Lower lobe of right lung (tissue), 2 donors: ENCODE measurements at places on chromosomes 4 and X. TPM values are rescaled to one million over a fixed set of nuclear protein-coding genes. Genes with fewer than 3 reads are reported as not detected.

ERAS gene
- not detected for total RNA-seq

PABPC1L2B gene
- total RNA-seq, result not detected

WDR17 gene
- 5.6 TPM for total RNA-seq

SYTL4 gene
- total RNA-seq, result 15.3 TPM

EXOC1 gene
- 35.9 TPM for total RNA-seq

MAGEA9B gene
- not detected for total RNA-seq

GJB1 gene
- total RNA-seq, result 1.7 TPM

NCAPG gene
- total RNA-seq, result 2.2 TPM

F9 gene
- not detected for total RNA-seq

- DNase-seq, result no peak
- H3K27me3 ChIP-seq, result no peaks in the 10 kb centered on the region
- no peak overlapping the region for H3K4me3 ChIP-seq
These were observed 62.5 kb upstream of the TMEM164 start for GRCh38 chrX:109940411-109940810.

DNA sequence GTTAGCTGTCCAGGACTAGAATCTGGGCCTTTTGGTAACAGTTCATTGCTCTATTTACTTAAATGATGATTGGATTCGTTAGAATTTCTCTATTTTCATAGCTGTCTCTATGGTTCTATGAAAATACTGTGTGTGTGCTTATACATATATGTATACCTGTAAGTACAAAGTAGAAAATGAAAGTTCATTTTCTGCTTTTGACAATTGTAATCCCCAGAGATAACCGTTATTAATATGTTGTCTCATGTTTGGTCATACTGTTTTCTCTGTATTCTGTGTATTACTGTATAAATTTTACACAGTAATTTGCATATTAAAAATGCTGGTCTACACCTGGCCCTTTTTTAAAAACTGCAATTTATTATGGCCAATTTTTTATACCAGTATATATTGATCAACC, 55.4 kb downstream of the CLCN3 start:
- DNase-seq, result no peak
- no peak overlapping the region for H3K27ac ChIP-seq
- H3K4me1 ChIP-seq, result no peaks in the 10 kb centered on the region
- no peaks in the 10 kb centered on the region for H3K36me3 ChIP-seq
- H3K27me3 ChIP-seq, result no peaks in the 10 kb centered on the region

GRCh38 chr4:29770627-29771026, 949.5 kb upstream of the PCDH7 start:
- no peaks in the 10 kb centered on the region for H3K36me3 ChIP-seq
- no peaks in the 10 kb centered on the region for H3K4me1 ChIP-seq
- no peak overlapping the region for H3K4me3 ChIP-seq
- DNase-seq, result no peak
- no peaks in the 10 kb centered on the region for H3K27me3 ChIP-seq
- H3K27ac ChIP-seq, result no peak overlapping the region

- H3K4me3 ChIP-seq, result no peak overlapping the region
- no peaks in the 10 kb centered on the region for H3K27me3 ChIP-seq
- no peaks in the 10 kb centered on the region for H3K4me1 ChIP-seq
- H3K27ac ChIP-seq, result no peak overlapping the region
These were observed 52.0 kb upstream of the WDR17 start for GRCh38 chr4:176013476-176014247.

- H3K4me1 ChIP-seq, result no peaks in the 10 kb centered on the region
- H3K27me3 ChIP-seq, result no peaks in the 10 kb centered on the region
- no peak for DNase-seq
- no peak overlapping the region for H3K4me3 ChIP-seq
These were observed 15.5 kb downstream of the CCNQ start for GRCh38 chrX:153583433-153583832.

DNA sequence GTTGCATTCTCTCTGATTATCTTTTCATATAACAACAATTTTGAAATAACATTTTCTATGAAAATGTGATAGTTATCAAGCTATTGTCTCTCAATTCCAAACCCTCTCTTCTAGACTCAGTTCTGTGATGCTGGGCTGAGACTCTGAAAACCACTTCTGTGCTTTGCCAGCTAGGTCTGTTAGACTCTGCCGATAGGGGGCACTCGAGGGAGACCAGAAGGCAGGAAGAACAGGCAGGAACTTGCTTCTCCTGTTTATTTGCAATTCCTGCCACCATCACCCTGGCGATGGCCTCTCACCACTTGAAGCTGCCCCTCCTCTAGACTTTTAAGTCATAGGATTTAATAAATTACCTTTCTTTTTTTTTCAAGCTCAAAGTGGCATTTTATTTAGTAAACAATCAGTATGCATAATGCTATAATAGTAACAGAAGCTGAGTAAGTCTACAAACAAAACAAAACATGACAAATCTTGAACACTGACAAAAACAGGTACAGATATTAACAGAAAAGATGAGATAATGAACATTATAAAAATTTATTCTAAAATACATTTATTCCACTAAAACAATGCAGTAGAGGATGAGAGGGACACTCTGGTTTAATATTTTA, 49.7 kb downstream of the RASL11B start:
- H3K27me3 ChIP-seq, result no peaks in the 10 kb centered on the region
- DNase-seq, result peak; percentile 75
- H3K27ac ChIP-seq, result no peak overlapping the region
- H3K4me1 ChIP-seq, result peaks cover 6% of the 10 kb centered on the region
- H3K36me3 ChIP-seq, result no peaks in the 10 kb centered on the region

- H3K27ac ChIP-seq, result no peak overlapping the region
- H3K27me3 ChIP-seq, result no peaks in the 10 kb centered on the region
- no peak overlapping the region for H3K4me3 ChIP-seq
- no peaks in the 10 kb centered on the region for H3K4me1 ChIP-seq
- DNase-seq, result no peak
These were observed 14.4 kb upstream of the CDS1 start for GRCh38 chr4:84568496-84568895.

GRCh38 chrX:27309406-27309805, 153.7 kb downstream of the PPP4R3C start:
- H3K4me1 ChIP-seq, result no peaks in the 10 kb centered on the region
- DNase-seq, result no peak
- H3K27me3 ChIP-seq, result no peaks in the 10 kb centered on the region

- H3K27ac ChIP-seq, result peak overlapping the region; percentile 93
- H3K36me3 ChIP-seq, result no peaks in the 10 kb centered on the region
- peak overlapping the region; percentile 99 for H3K4me3 ChIP-seq
- DNase-seq, result no peak
- no peaks in the 10 kb centered on the region for H3K27me3 ChIP-seq
- H3K4me1 ChIP-seq, result peaks cover 37% of the 10 kb centered on the region
These were observed 733 bp upstream of the NAA15 start for GRCh38 chr4:139300431-139301112.

DNA sequence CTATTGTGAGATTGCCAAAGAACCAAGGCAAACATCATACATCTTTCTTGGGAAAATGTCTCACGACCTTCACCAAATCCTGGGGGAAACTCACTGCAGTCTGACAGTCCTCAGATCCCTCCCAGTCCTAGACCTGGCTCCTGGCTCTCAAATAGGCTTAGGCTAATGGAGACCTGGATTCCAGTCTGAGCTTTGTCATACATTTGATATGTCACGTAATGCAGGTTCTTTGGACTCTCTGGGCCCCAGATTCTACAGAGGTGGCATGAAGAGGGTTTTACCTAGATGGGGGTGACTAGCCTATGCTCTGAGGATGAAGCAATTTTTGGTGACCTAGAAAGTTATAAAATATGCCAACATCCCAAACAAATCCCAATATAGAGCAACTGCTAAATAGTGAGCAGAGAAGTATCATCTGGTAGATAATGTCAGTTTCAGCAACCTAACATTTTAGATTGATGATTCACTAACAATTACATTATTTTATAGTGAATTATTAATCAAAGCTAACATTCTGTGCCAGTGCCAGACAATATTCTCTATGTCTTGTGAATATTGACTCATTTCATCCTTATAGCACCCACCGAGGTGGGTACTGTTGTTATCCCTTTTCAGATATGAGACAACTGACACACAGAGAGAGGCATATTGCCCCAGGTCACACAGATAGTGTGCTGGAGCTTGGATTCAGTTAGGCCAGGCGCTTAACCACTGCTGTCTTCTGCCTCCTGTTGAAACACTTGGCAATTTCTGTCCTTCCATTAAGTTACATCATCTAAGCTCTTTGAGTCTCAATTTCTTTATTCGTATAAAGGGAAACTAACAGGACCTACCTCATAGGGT, 195.4 kb upstream of the MAMLD1 start:
- no peaks in the 10 kb centered on the region for H3K36me3 ChIP-seq
- H3K27ac ChIP-seq, result no peak overlapping the region
- no peak overlapping the region for H3K4me3 ChIP-seq
- no peak for DNase-seq
- H3K4me1 ChIP-seq, result no peaks in the 10 kb centered on the region
- no peaks in the 10 kb centered on the region for H3K27me3 ChIP-seq

DNA sequence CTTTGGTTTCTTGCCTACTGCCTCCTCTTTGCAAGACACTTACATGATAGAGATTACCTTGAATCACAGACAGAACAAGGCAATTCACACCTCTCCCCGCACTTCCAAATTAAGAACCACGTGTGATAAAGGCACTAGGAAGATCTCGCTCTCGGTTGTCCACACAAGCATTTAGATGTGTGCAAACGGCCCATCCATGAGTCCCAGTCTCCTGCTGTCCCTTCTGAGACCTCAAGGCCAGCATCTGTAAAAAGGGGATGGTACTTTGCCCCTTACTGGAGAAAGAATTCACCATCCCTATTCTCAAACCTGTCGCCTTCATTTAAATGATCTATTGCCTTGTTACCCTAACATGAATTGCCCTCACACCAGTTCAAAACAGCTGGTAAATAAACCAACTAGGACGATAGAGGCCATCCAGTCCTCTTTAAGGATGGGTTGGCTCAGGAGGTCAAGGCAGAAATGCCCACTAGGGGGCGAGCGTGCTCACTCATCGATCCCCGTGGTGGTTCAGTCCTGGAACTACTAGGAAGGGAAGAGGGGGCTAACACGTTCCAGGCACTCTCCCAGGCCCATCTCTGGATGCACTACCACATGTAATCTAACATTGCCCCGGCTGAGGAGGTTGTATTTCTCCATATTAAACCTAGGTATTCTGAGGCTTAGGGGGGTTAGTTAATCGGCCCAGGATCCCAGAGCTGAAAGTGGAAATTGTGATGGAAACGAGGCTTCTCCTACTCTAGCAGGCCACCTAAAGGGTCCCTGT, 95.8 kb downstream of the DHX15 start:
- DNase-seq, result peak; percentile 77
- H3K4me3 ChIP-seq, result no peak overlapping the region
- H3K27ac ChIP-seq, result no peak overlapping the region

DNA sequence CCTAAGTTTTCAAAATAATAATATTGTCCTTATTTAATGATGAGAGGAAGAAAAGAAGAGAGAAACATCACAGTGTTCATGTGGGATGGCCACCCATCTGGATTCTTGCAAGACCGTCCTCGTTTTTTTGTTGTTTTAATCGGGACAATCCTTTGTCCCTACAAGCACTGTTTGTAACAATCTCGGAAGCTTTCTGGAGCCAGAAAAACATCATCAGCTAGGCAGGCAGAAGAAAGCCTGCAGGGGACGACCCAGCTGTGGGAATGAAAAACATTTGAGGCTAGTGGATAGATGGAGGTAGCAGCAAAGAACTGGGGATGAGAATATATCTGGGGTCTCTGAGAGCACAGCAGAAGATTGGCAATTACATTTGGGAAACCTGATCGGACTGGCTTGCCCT, 105.6 kb downstream of the DKK2 start:
- no peak overlapping the region for H3K4me3 ChIP-seq
- no peaks in the 10 kb centered on the region for H3K36me3 ChIP-seq

GRCh38 chr4:36900446-36900987, 344.0 kb upstream of the NWD2 start:
- no peaks in the 10 kb centered on the region for H3K4me1 ChIP-seq
- H3K27me3 ChIP-seq, result no peaks in the 10 kb centered on the region
- no peak overlapping the region for H3K27ac ChIP-seq

- no peak overlapping the region for H3K27ac ChIP-seq
- H3K4me3 ChIP-seq, result no peak overlapping the region
- H3K36me3 ChIP-seq, result peaks cover 23% of the 10 kb centered on the region
These were observed 77.5 kb downstream of the MSN start for GRCh38 chrX:65744965-65745364.

DNA sequence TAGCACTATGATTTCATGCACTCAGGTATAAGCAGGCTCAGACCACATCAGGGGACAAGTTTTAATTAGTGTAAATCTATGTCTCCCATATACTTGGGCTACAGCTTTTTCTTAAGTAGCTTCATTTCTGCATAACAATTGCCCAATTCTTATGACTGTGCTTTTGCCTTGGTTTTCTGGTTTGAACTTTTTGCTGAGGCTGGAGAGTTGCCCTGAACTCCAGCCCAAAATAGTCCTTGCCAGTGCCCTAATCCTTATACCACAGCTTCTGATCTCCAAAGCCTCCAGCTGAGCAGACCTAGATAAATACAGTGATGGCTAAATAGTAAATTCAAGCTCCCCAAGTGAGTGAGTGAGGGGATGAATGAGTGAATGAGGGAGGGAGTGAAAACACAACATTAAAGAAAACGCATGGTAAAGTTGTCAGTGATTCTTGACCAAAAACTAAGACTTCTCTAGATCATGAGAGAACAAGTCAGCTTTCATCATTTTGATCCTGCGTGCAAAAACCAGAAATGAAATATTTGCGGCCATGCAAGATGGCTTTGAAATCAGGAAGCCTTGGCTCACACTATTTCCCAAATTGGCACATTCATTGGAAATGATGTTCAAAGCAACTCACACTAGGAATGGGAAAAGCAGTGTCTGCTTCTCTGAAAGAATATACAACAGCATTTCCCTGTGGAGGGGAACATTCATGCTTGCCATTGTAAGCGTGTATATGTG, 437.1 kb upstream of the CTSO start:
- DNase-seq, result no peak
- H3K4me1 ChIP-seq, result no peaks in the 10 kb centered on the region
- H3K27me3 ChIP-seq, result no peaks in the 10 kb centered on the region
- no peak overlapping the region for H3K4me3 ChIP-seq
